SJSA1 (cell line): ENCODE measurements at places on chromosomes 1 and 21. TPM values are rescaled to one million over a fixed set of nuclear protein-coding genes. Genes with fewer than 3 reads are reported as not detected.

DNA sequence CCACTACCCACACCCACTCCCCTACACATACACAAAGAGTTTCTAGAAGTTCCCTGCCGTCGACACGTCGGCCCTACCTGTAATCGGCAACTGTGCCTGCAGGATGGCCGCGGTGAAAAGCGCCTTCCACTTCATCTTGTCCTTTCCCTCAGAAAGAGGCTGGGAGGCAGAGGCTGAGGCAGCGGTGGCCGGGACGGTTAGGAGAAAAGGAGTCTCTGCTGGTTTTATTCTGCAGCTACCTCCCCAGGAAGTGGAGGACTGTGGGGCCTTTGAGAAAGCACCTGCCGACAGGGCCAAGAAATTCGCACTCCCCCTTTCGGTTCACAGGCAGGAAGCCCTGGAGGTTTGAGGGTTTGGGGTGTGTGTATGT, at the start of gene CD247:
TSS of gene CD247 (minus strand) at position 199 of the 370 bp plus-strand sequence. CDS start at position 135, 64 bp downstream.
- peaks cover 6% of the 10 kb centered on the region; the same call in 1 of the 2 replicates for H3K27me3 ChIP-seq
- no peak within 1 kb of the TSS for H3K4me3 ChIP-seq
- no peak within 1 kb of the TSS for H3K27ac ChIP-seq
- no peak for DNase-seq
- H3K4me1 ChIP-seq, result peaks cover 23% of the 10 kb centered on the region

- H3K36me3 ChIP-seq, result no peaks in the 10 kb centered on the region
- no peak for DNase-seq
- no peak overlapping the region for H3K27ac ChIP-seq
- H3K27me3 ChIP-seq, result 0 out of 2 replicates have a peak, but pooled peaks cover 5% of the 10 kb centered on the region
- H3K4me3 ChIP-seq, result no peak overlapping the region
- H3K4me1 ChIP-seq, result peaks cover 9% of the 10 kb centered on the region
These were observed 302.0 kb upstream of the ADGRL2 start for GRCh38 chr1:81498471-81499462.

- H3K36me3 ChIP-seq, result no peaks in the 10 kb centered on the region
- no peak overlapping the region for H3K27ac ChIP-seq
- DNase-seq, result no peak
- H3K4me3 ChIP-seq, result no peak overlapping the region
- H3K27me3 ChIP-seq, result no peaks in the 10 kb centered on the region
- peaks cover 10% of the 10 kb centered on the region for H3K4me1 ChIP-seq
These were observed 117.5 kb downstream of the FOXD2 start for GRCh38 chr1:47555306-47555705.

GRCh38 chr21:29365661-29366265, 67.0 kb downstream of the BACH1 start:
- peaks cover 16% of the 10 kb centered on the region for H3K36me3 ChIP-seq
- no peak overlapping the region for H3K4me3 ChIP-seq
- peaks cover 5% of the 10 kb centered on the region for H3K4me1 ChIP-seq
- no peaks in the 10 kb centered on the region for H3K27me3 ChIP-seq
- no peak for DNase-seq
- H3K27ac ChIP-seq, result no peak overlapping the region

DNA sequence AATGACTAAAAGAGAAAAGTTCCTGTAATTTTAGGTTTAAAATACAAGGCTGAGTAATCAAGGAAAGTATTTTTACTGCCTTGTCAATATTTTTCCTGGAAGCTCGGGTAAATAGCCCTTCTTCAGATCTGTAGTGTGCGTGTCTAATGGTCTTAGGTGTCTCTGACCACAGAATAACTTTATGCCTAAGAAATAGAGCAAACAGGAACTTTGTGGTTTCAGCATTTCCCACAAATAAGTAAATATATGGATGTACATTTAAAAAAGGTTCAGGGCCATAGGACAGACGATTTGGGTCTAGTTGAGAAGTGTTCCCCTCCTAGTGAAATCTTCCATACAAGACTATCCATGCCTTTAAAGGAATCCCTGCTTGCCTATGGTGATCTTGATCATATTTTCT, 107.0 kb downstream of the ZC3H11B start:
- H3K27me3 ChIP-seq, result no peaks in the 10 kb centered on the region
- H3K4me1 ChIP-seq, result peaks cover 21% of the 10 kb centered on the region
- no peak overlapping the region for H3K4me3 ChIP-seq
- DNase-seq, result no peak

DNA sequence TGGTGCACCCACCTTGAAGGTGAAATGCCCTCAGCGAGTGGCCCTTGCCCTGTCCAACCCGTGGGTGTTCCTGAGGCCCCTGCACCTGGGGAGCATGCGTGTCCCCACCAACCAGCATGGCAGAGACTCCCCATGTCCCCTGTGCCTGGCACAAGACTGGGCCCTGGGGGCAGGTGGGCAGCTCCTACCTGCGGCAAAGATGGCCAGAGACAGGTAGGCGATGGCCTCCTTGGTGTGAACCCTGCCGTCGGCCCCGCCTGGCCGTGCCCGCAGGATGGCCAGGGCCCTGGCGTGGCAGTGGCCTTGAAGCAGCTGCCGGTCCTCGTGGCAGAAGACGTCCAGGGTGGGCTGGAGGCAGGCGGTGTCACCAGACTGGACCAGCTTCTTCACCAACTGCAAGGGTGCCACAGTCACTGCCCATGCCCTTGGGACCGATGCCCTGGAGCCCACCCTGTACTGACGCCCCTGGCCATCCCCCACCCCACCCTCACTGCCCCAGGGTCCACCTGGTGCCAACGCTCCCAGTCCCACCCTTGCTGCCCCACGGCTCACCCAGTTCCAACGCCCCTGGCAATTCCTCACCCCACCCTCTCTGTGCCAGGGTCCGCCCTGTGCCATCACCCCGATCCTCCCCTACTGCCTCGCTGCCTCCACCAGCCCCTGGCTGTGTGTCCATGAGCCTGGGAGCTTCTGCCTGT, 15.7 kb downstream of the TTC34 start:
- H3K36me3 ChIP-seq, result no peaks in the 10 kb centered on the region
- H3K4me1 ChIP-seq, result no peaks in the 10 kb centered on the region
- no peak overlapping the region for H3K27ac ChIP-seq

DNA sequence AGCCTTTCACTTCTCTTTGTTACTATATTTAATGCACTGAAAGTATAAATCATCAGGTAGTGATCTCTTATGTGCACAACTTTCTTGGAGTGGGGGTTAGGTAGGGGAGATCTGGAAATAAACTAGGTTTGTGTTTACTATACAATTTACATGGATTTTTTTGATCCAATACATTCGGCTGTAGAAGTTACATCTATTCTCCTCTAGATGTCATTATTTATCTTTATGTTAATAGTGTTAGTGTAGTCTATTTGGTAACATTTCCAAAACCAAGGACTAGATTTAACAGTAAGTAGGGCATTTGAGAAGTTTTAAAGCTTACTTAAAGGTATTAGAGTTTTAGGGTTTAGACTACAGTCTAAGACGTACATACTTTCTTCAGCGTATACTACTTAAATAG, 5.4 kb downstream of the VPS45 start:
- H3K4me3 ChIP-seq, result no peak overlapping the region
- peaks cover 52% of the 10 kb centered on the region for H3K36me3 ChIP-seq
- DNase-seq, result no peak
- H3K27ac ChIP-seq, result no peak overlapping the region

GRCh38 chr1:61782771-61783170, 40.5 kb downstream of the PATJ start:
- DNase-seq, result no peak
- H3K4me3 ChIP-seq, result no peak overlapping the region
- no peaks in the 10 kb centered on the region for H3K27me3 ChIP-seq
- H3K27ac ChIP-seq, result no peak overlapping the region
- no peaks in the 10 kb centered on the region for H3K4me1 ChIP-seq

DNA sequence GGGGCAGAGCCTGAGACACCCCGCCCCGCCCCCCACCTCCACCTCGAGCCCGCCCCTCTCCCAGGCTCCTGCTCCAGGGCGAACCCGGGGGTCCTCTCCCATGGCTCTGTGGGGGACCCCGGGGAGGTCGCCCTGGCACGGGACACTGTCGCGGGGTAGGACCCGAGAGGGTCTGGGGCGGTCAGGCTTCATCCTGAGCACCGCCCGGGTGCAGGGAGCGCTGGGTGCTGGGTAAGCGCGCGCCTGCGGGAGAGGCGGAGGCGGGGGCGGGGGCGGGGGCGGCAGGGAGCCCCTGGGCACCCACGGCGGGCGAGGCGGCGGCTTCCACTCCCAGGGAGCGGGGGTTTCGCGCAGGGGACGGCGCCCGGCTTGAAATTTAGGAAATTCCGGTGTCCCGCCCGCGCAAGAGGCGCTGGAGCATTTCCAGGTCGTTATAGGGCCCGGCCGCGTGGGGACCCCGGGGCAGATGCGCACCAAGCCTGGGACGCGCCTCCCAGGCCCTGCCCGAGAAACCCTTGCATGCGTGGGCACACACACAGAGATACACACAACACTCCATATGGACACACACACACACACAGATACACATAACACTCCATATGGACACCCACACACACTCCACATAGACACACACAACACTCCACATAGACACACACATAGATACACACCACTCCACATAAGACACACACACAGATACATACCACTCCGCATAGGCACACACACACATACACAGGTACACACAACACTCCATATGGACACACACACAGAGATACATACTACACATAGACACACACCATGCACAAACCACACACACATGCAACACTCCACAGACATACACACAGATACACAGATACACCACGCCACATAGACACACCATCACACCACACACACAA, 48.7 kb upstream of the SLC19A1 start:
- H3K4me3 ChIP-seq, result peak overlapping the region; percentile 36
- no peaks in the 10 kb centered on the region for H3K36me3 ChIP-seq
- H3K4me1 ChIP-seq, result peaks cover 8% of the 10 kb centered on the region; the same call in 1 of the 2 replicates
- no peaks in the 10 kb centered on the region for H3K27me3 ChIP-seq
- no peak overlapping the region for H3K27ac ChIP-seq
- DNase-seq, result no peak

GRCh38 chr1:18322368-18323032, 158.2 kb upstream of the KLHDC7A start:
- no peaks in the 10 kb centered on the region for H3K4me1 ChIP-seq
- H3K4me3 ChIP-seq, result no peak overlapping the region
- no peaks in the 10 kb centered on the region for H3K27me3 ChIP-seq
- no peaks in the 10 kb centered on the region for H3K36me3 ChIP-seq

GRCh38 chr1:150917387-150917786, 8.8 kb upstream of the SETDB1 start:
- H3K27ac ChIP-seq, result no peak overlapping the region
- H3K4me3 ChIP-seq, result no peak overlapping the region
- H3K27me3 ChIP-seq, result no peaks in the 10 kb centered on the region
- no peaks in the 10 kb centered on the region for H3K36me3 ChIP-seq
- no peak for DNase-seq
- no peaks in the 10 kb centered on the region for H3K4me1 ChIP-seq

DNA sequence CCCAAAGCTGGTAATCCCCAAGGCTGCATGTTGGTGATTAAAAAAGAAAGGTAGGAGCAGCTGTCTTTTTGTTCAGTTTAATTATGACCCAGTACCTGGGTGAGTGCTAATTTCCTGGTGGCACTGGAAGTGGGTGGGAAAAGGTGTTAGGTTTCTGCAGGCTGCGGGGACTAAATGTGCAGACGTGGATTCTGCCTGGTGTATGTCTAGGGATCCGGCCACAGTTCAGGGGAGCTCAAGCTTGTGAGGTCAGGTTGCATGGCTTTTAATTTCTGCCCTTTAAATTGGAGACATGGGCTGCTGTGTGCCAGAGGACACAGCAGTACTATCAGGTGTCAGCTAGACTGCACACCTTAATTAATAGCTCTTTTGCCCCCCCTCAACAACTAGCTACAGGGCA, 20.3 kb upstream of the TBX19 start:
- H3K27ac ChIP-seq, result no peak overlapping the region
- no peaks in the 10 kb centered on the region for H3K4me1 ChIP-seq
- no peaks in the 10 kb centered on the region for H3K27me3 ChIP-seq
- no peaks in the 10 kb centered on the region for H3K36me3 ChIP-seq

- H3K36me3 ChIP-seq, result no peaks in the 10 kb centered on the region
- H3K4me1 ChIP-seq, result no peaks in the 10 kb centered on the region
- DNase-seq, result no peak
- H3K27me3 ChIP-seq, result no peaks in the 10 kb centered on the region
These were observed 48.6 kb upstream of the COL6A1 start for GRCh38 chr21:45932922-45933502.

DNA sequence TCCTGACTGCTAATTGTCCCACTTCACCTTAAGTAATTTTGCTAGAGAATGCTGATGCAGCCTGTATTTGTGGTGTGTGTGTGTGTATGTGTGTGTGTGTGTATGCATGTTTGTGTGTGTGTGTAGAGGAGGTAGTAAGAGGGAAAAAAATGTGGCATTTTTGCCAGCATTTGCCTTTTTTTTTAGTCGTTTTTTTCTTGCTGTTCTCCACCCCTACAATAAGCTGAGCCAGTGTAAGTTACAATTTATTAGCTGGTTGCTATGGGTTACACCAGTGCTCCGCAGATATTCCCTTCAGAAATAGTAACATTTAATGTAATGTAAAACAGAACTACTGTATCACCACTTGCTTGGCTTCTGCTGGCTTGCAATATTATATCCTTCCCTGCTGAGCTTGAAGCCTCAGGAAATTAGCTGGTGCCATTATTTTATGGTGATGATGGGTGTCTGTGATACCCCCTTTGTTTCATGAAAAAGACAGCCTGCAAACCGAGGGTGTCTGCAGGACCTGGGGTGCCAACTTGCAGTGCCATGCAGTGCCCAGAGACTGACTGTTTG, 23.4 kb upstream of the IGSF3 start:
- H3K4me3 ChIP-seq, result no peak overlapping the region
- no peaks in the 10 kb centered on the region for H3K27me3 ChIP-seq
- H3K36me3 ChIP-seq, result no peaks in the 10 kb centered on the region

DNA sequence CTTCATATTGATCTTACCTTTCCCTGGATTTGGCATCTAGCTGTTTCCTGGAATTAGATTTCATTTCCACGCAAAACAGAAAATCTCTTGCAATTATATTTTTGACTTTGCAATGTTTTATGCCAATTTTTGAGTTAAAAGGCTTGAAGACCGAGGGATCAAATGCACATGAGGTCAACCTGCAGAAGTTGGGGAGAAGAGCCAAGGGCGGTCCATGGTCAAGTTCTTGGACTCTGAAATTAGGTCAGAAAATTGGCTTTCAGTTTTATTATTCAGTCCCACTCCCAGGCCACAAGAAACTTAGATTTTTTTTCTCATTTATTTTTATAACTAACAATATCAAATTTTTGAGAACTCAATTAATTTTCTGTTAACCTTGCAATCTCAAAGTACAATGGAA, 499.1 kb upstream of the USP24 start:
- H3K27me3 ChIP-seq, result no peaks in the 10 kb centered on the region
- no peak for DNase-seq
- no peak overlapping the region for H3K27ac ChIP-seq
- H3K36me3 ChIP-seq, result no peaks in the 10 kb centered on the region
- no peak overlapping the region for H3K4me3 ChIP-seq

- no peaks in the 10 kb centered on the region for H3K36me3 ChIP-seq
- peaks cover 27% of the 10 kb centered on the region for H3K27me3 ChIP-seq
- DNase-seq, result peak; percentile 14
- no peaks in the 10 kb centered on the region for H3K4me1 ChIP-seq
- no peak overlapping the region for H3K27ac ChIP-seq
- H3K4me3 ChIP-seq, result no peak overlapping the region
These were observed 13.5 kb downstream of the SUSD4 start for GRCh38 chr1:223350361-223350908.

The OR6K3 gene
- not detected in 2 replicates for total RNA-seq

The RXFP4 gene
- not detected in 2 replicates for total RNA-seq

The WDTC1 gene
- 5.6 and 11.9 TPM in 2 replicates for total RNA-seq

The KRTAP19-3 gene
- not detected in 2 replicates for total RNA-seq

The RPS27 gene
- total RNA-seq, result 1,681 and 2,337 TPM in 2 replicates

The DISP3 gene
- not detected in 2 replicates for total RNA-seq

The ANGPTL7 gene
- not detected in 2 replicates for total RNA-seq

The CELA3A gene
- total RNA-seq, result not detected in 2 replicates
